ENCODE measurements at places on chromosomes 13 and 19. TPM values are rescaled to one million over a fixed set of nuclear protein-coding genes. Genes with fewer than 3 reads are reported as not detected.

The ERICH4 gene
- not detected for total RNA-seq

The OR7A17 gene
- total RNA-seq: not detected

The URAD gene
- total RNA-seq: not detected

The TEX26 gene
- not detected for total RNA-seq

The DACT3 gene
- total RNA-seq: 17.6 TPM

The FUT3 gene
- not detected for total RNA-seq

The LACC1 gene
- 26.0 TPM for total RNA-seq

The PCDH17 gene
- total RNA-seq: under 0.01 TPM

The APOC4 gene
- total RNA-seq: not detected

The ZNF285 gene
- total RNA-seq: 2.9 TPM

The DENND1C gene
- total RNA-seq: not detected

The C19orf67 gene
- not detected for total RNA-seq

The RASAL3 gene
- not detected for total RNA-seq

The LMTK3 gene
- not detected for total RNA-seq

The TOMM40 gene
- total RNA-seq: 47.9 TPM

The MATK gene
- total RNA-seq: not detected

The PGLYRP2 gene
- not detected for total RNA-seq

The ANGPTL8 gene
- not detected for total RNA-seq

The PSMD8 gene
- 218 TPM for total RNA-seq

The SIGLEC11 gene
- not detected for total RNA-seq

The DCT gene
- 0.26 TPM for total RNA-seq

The SPACA4 gene
- total RNA-seq: not detected

The FGF22 gene
- total RNA-seq: 0.26 TPM

The CD209 gene
- total RNA-seq: not detected

The PRSS57 gene
- not detected for total RNA-seq

The PNMA8A gene
- 2.5 TPM for total RNA-seq

The GPR18 gene
- not detected for total RNA-seq

The ZNF541 gene
- total RNA-seq: not detected

The IGFL2 gene
- not detected for total RNA-seq

The KLK12 gene
- not detected for total RNA-seq

The ZSCAN5C gene
- total RNA-seq: not detected

The PEAK3 gene
- total RNA-seq: 0.09 TPM

The SIAH3 gene
- total RNA-seq: not detected

The SLC27A1 gene
- 28.0 TPM for total RNA-seq

The KLK14 gene
- not detected for total RNA-seq

The COL5A3 gene
- 31.9 TPM for total RNA-seq

The LPAR2 gene
- total RNA-seq: 0.93 TPM

The TCF3 gene
- total RNA-seq: 102 TPM

The CBY2 gene
- total RNA-seq: not detected

The KCNC3 gene
- under 0.01 TPM for total RNA-seq

The CD22 gene
- not detected for total RNA-seq

The CACNA1A gene
- 2.6 TPM for total RNA-seq
